ENCODE measurements at places on chromosomes 1 and 21.
A peak's percentile ranks its signal among the peaks of the same experiment; 100 is the strongest.

- peak; percentile 93 for DNase-seq
Observed at GRCh38 chr1:19437891-19438294, 47.4 kb downstream of the CAPZB start.

DNA sequence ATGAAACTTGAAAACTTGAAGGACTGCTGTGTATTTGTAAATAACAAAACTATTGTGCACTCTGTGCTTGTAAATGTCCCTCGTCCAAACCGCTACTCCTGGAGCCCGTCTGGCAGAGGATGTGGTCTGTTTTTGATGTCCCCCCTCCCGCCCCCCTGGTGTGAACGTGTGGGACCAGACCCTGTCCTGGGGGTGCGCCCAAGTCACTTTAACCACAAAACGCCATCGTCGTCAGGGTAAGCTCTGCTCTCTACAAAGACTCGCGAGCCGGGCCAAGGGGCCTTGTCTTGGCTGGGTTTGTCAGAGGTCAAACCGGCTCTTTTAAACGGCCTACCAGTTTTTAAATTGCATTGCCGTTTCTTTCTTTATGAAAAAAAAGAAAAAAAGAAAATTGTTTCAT is 87.4 kb upstream of the TMEM51 start:
- DNase-seq, result no peak

DNA sequence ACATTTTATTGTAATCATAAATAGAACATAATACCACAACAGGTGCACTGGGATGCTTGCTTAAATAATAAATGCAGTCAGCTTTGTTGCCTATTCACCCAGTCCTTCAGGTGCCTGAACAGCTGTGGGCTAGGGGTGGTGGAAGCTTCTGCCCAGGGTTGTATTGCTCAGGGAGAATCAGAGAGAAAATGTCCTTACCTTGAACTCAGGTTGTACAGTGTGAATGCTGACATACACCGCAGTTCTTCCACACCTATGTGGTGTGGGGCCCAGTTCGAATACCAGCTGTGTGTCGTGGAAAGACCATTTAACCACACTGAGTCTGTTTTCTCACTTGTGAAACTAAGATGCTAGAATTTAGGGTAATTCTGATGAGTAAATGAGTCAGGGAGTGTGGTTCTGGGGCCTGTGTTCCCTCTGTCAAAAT is 115.7 kb upstream of the ATP1A1 start:
- DNase-seq, result no peak

DNA sequence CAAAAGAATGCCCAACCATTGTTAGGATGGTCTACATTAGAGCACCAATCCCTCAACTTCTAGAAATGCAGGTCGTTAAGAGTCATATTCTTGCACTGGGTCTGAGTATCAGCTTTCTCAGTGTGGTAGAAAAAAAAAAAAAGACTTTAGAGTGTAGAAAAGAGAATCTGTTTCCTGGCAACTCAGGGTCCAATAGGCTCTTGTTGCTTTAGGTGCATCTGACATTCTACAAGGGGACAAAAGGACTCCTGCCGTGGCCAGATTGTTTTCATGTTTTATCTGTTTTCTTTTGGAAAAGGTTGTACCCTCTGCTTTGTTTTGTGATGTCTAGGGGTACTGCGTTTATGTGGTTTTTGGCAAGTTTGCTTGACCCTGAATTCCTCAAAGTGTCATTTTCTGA is 105.4 kb upstream of the KCNK2 start:
- no peak for DNase-seq

- DNase-seq, result no peak
Observed at GRCh38 chr1:160633330-160633903, 13.4 kb downstream of the SLAMF1 start.

DNA sequence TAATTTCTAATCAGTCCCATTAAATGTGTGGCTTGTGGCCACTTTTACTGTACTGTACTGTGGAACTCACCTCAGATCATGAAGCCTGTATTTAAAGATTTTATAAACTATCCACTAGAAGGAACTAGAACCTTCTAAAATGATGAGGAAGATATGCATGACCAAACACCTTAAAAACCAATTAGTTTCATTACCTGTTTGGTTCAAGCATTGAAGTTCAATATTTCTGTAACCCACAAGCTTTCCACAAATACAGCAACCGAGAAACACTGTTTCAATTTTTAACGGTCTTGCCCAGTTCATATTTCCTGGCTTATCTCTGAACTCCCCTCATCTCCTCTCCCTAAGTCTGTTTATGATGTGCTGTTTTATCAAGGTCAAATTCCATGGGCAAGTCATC is 264.3 kb upstream of the PLD5 start:
- no peak for DNase-seq

DNA sequence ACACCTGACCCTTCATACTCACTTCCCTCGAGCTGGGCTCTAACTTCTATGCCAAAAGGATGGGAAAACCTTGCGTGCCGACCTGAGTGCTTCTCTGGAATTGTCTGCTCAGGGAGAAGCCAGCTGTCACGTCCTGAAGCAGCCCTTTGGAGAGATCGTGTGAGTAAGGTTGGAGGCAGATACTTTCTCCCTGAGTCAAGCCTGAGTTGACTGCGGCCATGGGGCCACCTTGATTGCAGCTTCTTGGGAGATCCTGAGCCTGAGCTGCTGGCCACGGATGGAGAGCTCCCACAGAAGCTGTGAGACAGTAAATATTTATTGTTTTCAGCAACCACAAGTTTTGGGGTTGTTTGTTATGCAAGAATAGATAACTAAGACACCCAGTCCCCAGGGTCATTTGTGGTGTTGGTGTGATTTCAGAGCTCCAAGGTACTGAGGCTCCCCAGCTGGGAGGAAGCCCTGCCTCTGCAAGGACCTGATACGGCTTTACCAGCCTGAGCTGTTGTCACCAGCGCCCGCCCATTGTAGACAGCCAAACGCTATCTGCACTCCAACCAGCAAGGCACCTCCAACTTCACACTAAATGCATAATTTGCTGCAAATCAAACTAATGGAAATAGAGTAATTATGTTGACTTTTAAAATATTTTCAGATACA is 531.6 kb downstream of the PTPRU start:
- no peak for DNase-seq

DNA sequence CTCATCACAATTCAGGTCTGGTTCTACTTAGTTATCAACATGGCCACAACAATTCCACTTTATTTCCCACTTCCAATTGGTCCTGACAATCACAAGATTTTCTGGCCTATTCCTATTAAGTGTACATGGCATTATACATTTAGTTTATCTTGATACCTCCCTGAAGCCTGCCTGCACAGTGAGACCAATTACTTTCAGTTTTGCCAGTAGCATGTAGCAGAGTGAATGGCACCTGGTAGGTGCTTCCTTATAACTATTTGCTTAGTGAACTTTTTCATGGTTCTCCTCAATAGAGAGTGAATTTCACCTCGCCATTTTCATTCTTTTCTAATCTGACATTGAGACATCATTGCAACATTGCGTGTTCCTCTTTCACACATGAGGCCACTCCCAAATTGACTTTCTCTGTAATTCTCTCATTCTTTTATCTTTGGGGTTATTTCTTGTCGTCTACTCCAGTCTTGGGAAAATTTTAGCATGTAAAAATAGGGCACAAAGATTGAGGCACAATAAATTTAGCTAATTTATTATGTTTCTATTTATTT is 124.3 kb downstream of the DISC1 start:
- no peak for DNase-seq

DNA sequence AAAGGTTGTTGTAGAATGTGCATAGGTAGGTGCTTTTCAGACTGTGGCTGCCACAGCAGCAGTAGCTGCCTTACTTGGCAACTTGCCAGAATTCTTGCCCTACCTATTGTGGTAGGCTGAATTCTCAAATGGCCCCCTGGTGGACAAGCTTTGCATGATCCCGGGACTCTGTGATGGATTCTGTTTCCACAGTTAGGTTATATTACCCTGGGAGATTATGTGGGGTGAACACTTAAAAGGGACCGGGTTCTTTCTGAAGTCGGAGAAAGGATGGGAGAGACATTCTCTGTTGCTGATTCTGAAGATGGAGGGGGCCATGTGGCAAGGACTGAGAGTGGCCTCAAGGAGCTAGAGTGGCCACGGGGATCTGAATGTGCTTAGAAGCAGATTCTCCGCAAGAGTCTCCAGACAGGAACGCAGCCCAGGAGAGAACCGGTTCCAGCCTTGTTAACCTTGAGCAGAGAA is 32.1 kb upstream of the KCNE1 start:
- peak; percentile 48 for DNase-seq

GRCh38 chr1:246709835-246710234 is 14.4 kb upstream of the SCCPDH start:
- no peak for DNase-seq

DNA sequence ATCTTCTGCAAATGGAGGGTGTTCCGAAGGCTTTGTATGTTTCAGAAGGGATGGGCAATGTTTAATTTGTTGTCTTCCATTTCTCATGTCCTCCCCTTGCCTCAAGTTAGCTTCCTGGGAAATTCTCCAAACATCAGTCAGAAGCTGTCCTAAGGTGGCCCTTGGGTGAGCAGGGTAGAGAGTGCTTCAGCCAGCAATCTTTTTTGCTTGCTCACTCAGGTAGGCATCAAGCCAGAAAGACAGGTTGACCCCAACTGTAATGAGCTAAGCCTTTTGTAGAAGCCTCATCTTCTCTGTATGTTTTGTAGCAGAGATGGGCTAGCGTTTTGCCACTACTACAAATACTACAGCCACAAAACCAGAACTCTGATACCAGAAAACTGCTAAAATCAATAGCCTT is 321.5 kb upstream of the FAM78B start:
- DNase-seq, result no peak

DNA sequence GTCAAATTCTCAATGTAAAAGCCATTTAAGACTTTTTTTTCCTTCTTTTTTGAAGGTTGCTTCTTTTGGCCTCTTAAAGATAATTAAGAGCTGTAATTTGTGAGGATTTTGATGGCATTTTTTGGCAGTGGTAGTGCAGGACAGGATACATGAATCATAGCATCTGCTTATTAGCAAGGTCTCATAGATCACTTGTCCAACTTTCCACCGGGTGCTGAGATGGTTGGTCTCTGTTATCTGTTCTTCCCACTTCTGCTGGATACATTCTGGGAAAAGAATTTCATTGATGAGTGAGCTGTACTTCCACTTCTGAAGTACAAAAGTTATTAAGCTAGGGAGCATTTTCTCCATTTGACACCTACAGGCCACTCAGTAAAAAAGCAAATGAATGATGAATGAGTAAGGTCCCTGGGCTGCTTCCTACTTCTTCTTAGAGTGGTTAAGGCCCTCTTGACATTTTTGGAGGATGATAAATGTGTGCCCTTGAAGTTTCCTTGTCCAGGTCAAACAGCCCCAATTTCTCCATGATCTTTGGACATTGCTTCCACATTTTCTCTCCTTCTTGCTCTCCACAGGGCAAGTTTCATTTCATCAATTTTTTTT is 100.6 kb downstream of the ROR1 start:
- no peak for DNase-seq

GRCh38 chr1:46960250-46960649 is 19.0 kb upstream of the CYP4A11 start:
- DNase-seq, result no peak

GRCh38 chr1:38953433-38953860 is 11.8 kb upstream of the RHBDL2 start:
- no peak for DNase-seq

GRCh38 chr1:86200901-86201300 is 44.3 kb upstream of the COL24A1 start:
- DNase-seq, result no peak

- DNase-seq, result peak; percentile 38
Observed at GRCh38 chr1:29237129-29237821, 953 bp downstream of the PTPRU start.

- no peak for DNase-seq
Observed at GRCh38 chr1:225684741-225685140, 31.8 kb upstream of the ENAH start.

- no peak for DNase-seq
Observed at GRCh38 chr1:78165816-78166215, 120.0 kb downstream of the GIPC2 start.

DNA sequence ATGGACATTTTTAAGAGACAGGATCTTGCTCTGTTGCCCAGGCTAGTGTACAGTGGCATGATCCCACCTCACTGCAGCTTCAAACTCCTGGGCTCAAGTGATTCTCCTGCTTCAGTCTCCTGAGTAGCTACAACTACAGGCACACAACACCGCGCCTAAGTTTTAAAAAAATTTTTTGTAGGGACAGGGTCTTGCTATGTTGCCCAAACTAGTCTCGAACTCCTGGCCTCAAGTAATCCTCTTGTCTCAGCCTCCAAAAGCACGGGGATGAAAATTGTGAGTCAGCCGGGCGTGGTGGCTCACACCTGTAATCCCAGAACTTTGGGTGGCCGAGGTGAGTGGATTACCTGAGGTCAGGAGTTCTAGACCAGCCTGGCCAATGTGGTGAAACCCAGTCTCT is 20.4 kb downstream of the MYSM1 start:
- no peak for DNase-seq

- no peak for DNase-seq
Observed at GRCh38 chr1:232635778-232636356, 5.9 kb upstream of the SIPA1L2 start.

GRCh38 chr1:32246888-32247273 is at the start of gene FAM167B:
TSS of gene FAM167B (plus strand) at chr1:32247222. CDS start at chr1:32247422, 200 bp downstream.
- peak; percentile 53 for DNase-seq

GRCh38 chr1:61612602-61613001 is 112.3 kb downstream of the TM2D1 start:
- DNase-seq, result no peak

DNA sequence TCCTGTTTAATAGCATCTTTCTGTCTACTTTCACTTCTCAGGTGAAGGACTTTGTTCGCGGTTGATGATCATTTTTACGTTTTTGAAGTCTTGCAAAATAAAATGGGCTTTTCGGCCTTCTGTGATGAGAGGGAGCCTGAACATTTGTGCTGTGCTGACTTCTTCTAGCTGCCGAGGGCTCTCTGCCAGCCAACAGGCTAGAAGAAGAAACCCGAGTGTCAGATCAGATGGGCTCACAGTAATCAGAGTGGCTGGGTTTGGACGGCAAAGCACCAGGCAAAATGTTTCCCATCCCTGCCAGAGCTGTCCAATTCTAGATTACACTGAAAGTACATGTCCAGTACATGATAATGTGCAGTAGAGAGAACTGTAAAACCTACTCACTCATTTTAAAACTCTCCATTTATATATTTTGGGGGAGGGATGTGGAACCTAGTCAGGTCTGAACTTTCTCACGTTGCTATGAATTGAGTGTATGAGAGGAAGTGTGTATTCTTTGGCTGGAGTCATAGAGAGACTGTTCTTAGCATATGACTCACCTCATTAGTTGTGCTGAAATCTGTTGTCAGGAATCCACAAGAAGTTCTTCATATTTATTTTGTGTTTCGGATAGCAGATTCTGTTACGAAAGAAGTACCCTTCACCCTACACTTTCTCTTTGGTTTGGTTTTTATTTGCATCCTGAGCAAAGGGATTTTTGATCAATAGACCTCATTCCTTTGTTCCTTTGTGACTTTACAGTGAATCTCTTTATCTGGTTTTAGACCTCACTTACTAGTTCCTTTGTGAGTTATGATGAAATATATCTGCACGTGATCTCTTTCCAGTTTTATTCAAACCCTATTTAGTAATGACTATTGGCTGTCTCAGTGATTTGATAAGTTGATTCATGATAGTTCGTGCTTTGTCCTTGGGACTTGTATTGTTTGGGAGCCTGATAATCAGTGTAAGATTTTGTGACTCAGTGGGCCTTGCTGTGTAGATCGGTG is 4.8 kb downstream of the ATP1A1 start:
- DNase-seq, result peak; percentile 82

- no peak for DNase-seq
Observed at GRCh38 chr21:17200250-17200649, 312.6 kb upstream of the CXADR start.
